ENCODE measurements at places on chromosomes 1 and 21. TPM values are rescaled to one million over a fixed set of nuclear protein-coding genes. Genes with fewer than 3 reads are reported as not detected.

DNA sequence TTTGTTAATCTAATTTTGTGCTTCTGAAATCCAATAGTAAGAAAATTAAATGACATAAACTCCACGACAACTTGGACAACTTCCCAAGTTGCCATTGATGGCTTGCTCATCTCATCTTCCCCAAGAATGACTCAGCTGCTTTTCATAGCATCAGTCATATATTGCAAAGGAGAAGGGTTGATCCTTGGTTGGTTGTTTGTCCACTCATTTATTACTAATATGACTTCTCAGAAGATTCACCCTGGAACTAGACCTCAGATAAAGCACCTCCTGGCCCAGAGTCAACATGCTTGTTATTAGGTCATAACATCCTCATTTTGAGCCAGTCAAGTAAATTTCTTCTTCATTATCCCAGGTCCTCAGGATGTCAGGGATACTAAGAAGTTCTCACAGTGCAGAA lies 2.3 kb upstream of the LCE3D start:
- no peak for DNase-seq

- no peak for DNase-seq
Observed at GRCh38 chr1:231684356-231685244, 58.0 kb downstream of the DISC1 start.

- DNase-seq, result no peak
Observed at GRCh38 chr1:224884361-224884801, 45.1 kb upstream of the DNAH14 start.

DNA sequence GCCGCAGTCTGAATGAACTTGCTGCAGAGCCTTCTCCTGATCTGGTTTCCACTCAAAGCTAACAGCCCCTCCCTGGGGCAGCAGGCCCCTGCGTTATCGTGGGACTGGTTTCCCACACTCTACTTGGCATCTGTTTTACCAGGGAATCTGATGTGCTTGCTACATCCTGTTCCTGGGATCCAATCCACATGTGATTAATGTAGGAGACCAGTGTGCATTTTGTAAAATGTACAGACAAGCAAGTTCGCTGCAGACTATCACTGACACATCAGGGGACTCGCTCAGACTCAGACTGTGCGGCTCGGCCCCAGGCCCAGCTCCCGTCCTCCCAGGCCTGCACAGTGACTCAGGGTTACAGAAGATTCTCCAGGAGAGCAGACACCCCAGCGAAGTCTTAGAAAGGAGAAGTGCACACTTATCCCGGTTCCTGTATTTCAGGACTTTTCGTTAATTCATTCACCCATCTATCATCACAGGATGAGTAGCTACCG lies 340.1 kb downstream of the MATN1 start:
- no peak for DNase-seq

DNA sequence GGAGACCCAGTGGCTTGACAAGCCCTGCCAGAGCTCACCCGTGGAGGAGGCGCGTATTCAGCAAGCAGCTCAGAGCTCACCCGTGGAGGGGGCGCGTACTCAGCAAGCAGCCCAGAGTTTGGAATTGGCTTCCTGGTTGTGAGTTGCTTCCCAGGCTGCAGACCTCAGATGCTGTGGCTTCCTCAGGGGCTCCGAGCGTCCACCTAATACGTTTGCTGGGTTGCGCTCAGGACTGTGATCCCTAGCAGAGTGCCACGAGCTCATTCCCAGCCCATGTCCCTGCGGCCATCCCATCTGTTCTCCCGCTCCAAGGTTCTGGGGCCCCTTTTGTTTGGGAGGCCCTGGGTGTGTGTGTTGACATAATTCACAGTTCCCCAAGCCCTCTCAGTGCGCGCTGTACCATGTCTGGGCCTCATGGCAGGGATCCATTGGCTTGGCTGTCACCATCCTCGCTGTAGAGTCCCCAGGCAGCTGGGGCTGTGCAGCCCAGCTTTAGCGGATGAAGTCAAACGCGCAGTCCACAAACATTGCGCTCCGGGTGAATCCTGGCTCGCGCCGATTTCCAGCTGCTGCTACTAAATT lies 3.6 kb downstream of the AJAP1 start:
- DNase-seq, result no peak

- no peak for DNase-seq
Observed at GRCh38 chr1:187871177-187871845, 1042.6 kb downstream of the PLA2G4A start.

- no peak for DNase-seq
Observed at GRCh38 chr21:42209801-42210479, 9.0 kb upstream of the ABCG1 start.

GRCh38 chr1:172003766-172004530 lies 162.7 kb downstream of the DNM3 start:
- no peak for DNase-seq

DNA sequence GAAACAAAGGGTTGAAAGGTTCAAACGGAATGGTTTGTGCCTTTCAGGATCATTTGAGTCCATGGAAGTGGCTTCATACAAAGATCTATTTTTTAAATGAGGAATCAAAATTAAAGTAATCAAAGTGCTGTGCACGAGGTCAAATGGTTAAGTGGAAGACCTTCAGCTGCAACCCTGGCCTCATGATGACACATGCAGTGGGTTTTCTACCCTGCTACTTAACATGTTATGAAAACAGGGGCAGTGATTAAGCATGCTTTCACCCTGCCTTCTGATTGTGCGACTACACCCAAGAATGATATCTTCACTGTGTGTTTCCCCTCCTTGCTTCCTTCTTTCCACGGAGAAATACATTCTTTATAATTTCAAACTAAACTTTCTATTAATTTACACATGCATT lies 604.2 kb downstream of the LRRIQ3 start:
- DNase-seq, result no peak

GRCh38 chr21:35922618-35923017 lies 137.7 kb downstream of the SETD4 start:
- DNase-seq, result no peak

- no peak for DNase-seq
Observed at GRCh38 chr1:22736501-22737080, 26.0 kb downstream of the EPHB2 start.

DNA sequence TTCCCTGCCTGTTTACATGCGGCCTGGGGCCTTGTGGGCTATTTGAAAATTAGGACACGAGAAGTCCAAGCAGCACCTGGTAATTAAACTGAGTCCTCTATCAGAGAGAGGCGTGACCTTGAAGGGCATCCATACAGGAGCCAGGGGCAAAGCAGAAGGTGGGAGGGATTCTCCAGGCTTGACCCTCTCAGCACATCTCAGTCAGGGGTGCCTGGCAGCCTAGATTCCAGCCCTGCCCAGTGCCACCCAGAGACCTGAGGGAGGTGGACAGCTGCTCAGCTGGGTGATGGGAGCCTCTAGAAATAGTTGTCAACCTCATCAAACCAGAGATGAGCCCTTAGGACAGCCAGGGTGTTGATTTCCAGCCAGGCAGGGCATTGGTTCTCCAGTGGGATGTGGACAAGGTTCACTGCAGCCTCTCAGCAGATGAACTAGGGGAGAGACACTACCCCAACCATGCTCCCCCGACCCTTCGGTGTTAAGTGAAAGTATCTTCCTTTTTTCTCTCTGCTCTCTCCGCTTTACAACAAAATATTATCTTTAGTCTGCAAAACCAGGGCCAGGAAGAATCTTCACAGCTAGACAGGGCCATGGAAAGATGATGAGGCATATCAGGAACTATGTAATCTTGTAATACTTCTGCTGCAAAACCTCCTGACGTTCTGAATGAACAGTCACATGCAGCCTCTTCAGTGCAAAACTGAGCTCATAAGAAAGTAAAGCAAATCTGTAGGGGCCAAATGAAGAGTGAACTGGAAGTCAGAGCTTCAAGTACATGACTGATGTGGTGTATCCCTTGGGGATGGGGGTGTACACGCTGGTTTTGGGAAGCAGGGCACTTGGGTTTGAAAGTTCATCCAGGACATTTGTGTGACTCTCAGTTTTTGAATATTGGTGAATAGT lies 35.9 kb upstream of the ATP5PO start:
- DNase-seq, result no peak

DNA sequence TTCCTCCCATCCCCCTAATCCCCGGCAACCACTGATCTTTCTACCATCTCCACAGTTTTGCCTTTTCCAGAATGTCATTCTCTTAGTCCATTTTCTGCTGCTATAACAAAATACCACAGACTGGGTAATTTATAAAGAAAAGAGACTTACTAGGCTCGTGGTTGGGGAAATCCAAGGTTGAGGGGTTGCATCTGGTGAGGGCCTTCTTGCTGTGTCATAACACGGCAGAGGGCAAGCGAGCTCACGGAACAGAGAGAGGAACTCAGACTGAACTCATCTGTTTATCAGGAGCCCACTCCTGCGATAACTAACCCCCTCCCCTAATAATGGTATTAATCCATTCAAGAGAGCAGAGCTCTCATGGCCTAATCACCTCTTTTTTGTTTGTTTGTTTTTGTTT lies 52.0 kb downstream of the RUNX3 start:
- DNase-seq, result no peak

DNA sequence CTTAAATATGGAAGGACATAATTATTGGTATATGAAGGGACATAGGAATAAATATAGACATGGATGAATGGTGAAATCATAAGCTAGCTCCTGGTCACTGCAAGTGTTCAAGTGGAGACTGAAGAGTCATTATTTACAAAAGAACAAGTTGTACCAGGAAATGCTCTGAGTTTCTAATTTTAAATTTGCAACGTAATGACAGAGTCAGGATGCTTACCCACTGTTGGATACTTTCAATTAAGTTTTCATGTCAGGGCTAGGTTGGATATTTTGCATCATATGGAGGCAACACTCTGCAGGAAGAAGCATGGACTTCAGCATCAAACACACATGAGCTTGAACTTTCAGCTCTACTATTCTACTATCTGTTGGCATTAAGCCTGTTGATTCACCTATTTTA lies 499.6 kb upstream of the C1orf87 start:
- no peak for DNase-seq

- no peak for DNase-seq
Observed at GRCh38 chr1:47555841-47556560, 118.2 kb downstream of the FOXD2 start.

GRCh38 chr1:21157054-21157453 lies 19.6 kb downstream of the EIF4G3 start:
- no peak for DNase-seq

GRCh38 chr1:52906135-52906603 lies 15.4 kb downstream of the ECHDC2 start:
- DNase-seq, result no peak

- DNase-seq, result no peak
Observed at GRCh38 chr21:42237577-42237976, 18.6 kb downstream of the ABCG1 start.

GRCh38 chr1:230681599-230681998 lies 32.3 kb downstream of the AGT start:
- no peak for DNase-seq

DNA sequence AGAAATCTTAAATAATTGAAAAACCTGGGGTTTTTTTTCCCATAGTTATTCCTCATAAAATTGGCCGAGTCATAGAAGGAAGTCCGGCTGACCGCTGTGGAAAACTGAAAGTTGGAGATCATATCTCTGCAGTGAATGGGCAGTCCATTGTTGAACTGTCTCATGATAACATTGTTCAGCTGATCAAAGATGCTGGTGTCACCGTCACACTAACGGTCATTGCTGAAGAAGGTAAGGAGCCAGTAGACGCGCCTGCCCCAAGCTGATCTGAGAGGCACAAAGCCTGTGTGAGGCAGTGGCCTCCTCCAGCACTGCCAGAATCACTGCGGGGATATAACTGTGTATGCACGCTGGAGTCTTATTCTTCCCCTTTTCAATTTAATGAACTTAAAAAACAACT lies 100.3 kb downstream of the PHTF1 start:
- no peak for DNase-seq

DNA sequence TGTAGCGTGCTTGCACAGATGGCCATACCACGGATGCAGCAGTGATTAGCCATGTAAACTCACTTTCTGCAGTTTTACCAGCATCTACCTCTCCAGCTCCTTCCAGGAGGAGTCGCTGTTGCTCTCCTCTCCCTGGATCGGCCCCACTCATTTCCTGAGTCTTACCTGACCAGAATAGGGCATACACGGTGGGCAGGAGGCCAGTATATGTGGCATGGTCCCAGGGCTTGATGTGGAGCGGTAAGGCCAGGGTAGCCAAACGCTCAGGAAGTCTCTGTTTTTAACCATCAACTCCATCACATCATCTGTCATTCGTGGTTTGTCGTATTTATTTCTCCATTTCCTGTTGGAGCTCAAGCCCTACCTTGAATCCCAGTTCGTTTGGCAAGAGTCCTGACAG lies 163.4 kb upstream of the USP24 start:
- peak; percentile 83 for DNase-seq

DNA sequence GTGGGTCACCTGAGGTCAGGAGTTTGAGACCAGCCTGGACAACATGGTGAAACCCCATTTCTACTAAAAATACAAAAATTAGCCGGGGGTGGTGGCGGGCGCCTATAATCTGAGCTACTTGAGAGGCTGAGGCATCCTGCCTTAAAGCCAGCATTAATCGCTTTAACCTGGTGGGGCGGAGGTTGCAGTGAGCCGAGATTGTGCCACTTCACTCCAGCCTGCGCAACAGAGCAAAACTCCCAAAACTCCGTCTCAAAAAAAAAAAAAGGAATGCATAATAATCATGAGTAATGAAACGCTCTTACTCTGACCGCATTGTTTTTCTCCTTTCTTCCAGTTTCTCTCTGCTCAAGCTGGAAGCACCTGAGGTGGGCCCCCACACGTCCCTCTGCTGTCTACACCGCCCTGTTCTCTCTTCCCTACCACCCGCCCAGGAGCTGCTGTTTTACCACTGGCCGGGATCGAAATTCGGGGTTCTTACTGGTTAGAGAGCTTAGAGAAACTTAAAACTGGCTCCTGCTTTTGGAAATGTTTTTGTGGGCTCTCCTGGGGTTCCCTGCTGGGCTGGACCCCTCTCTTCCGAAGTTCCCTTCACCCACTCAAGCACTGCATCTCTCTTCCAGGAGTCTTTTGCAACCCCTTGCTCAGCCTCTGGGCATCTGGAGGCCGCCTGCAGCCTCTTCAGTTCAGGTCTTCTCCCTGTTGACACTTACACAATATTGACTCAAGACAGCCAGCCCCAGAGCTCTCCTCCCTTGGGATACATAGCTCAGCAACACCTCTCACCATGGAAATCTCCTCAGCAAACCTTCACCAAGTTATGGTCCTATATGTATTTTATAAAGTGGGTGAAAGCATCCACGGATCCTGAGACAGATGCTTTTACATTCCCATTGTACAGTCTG lies 62.5 kb downstream of the FAM163A start:
- no peak for DNase-seq

PRAMEF1 gene
- total RNA-seq, result not detected

LHX8 gene
- not detected for total RNA-seq

DCST1 gene
- total RNA-seq, result 0.26 TPM

SKI gene
- 129 TPM for total RNA-seq

TSPAN1 gene
- total RNA-seq, result 2.3 TPM

ADORA3 gene
- 4.3 TPM for total RNA-seq

CNR2 gene
- total RNA-seq, result 0.06 TPM

RGS1 gene
- 26.8 TPM for total RNA-seq
